ENCODE measurements at places on chromosomes 4 and X. TPM values are rescaled to one million over a fixed set of nuclear protein-coding genes. Genes with fewer than 3 reads are reported as not detected.

The SMR3B gene
- total RNA-seq: not detected

The RPL9 gene
- total RNA-seq: 2,342 TPM

The APBB2 gene
- 31.8 TPM for total RNA-seq

The SOD3 gene
- total RNA-seq: 136 TPM

The AFM gene
- not detected for total RNA-seq

The MAML3 gene
- total RNA-seq: 0.93 TPM

The TSPAN7 gene
- total RNA-seq: 0.19 TPM

The RTL5 gene
- 5.6 TPM for total RNA-seq

The PAPSS1 gene
- 74.7 TPM for total RNA-seq

The GC gene
- not detected for total RNA-seq

The RHOXF2 gene
- not detected for total RNA-seq

The PCDH7 gene
- total RNA-seq: 169 TPM

The SLC10A6 gene
- total RNA-seq: not detected

The C4orf51 gene
- total RNA-seq: not detected

The RPA4 gene
- total RNA-seq: 0.79 TPM

The FAT1 gene
- total RNA-seq: 274 TPM

The DUSP21 gene
- not detected for total RNA-seq

The CT45A10 gene
- not detected for total RNA-seq

The PABPC1L2A gene
- not detected for total RNA-seq

The AR gene
- total RNA-seq: 10.4 TPM

The HSPA4L gene
- total RNA-seq: 6.5 TPM

The IL15 gene
- 2.9 TPM for total RNA-seq

The CFP gene
- 0.13 TPM for total RNA-seq

The SYTL4 gene
- total RNA-seq: 2.9 TPM

The TET2 gene
- total RNA-seq: 7.1 TPM

The TMSB15C gene
- 1.6 TPM for total RNA-seq

The ZMYM3 gene
- 7.7 TPM for total RNA-seq

The PNMA6A gene
- 0.62 TPM for total RNA-seq

The TLL1 gene
- under 0.01 TPM for total RNA-seq

The GPRASP1 gene
- total RNA-seq: 2.3 TPM

The SPANXB1 gene
- not detected for total RNA-seq

The MFAP3L gene
- total RNA-seq: 0.44 TPM

The SORBS2 gene
- total RNA-seq: 3.4 TPM

The NR3C2 gene
- total RNA-seq: 6.8 TPM

The ITM2A gene
- 0.13 TPM for total RNA-seq

The NBDY gene
- 6.0 TPM for total RNA-seq

The PROM1 gene
- not detected for total RNA-seq

The SNCA gene
- 1.4 TPM for total RNA-seq

The SLITRK4 gene
- 7.5 TPM for total RNA-seq

The CPZ gene
- 1.7 TPM for total RNA-seq

The NUDT10 gene
- total RNA-seq: 0.62 TPM

The UBA1 gene
- total RNA-seq: 146 TPM

The TXK gene
- total RNA-seq: 0.56 TPM

The BEX5 gene
- not detected for total RNA-seq

The COX7B2 gene
- not detected for total RNA-seq

The H2BW2 gene
- not detected for total RNA-seq

The HMGB3 gene
- total RNA-seq: 16.0 TPM

The GPR119 gene
- not detected for total RNA-seq

The FAM47E gene
- total RNA-seq: 0.66 TPM

The SMIM10L2A gene
- 0.12 TPM for total RNA-seq

The ARL9 gene
- 0.13 TPM for total RNA-seq

The FDCSP gene
- total RNA-seq: not detected

The WDR17 gene
- 0.93 TPM for total RNA-seq

The SOWAHB gene
- under 0.01 TPM for total RNA-seq

The SH3BP2 gene
- 7.1 TPM for total RNA-seq

The KLB gene
- total RNA-seq: 0.06 TPM

The DCAF12L2 gene
- total RNA-seq: not detected
